ENCODE measurements at places on chromosomes 11 and 22. TPM values are rescaled to one million over a fixed set of nuclear protein-coding genes. Genes with fewer than 3 reads are reported as not detected.

Gene OR4A16
- total RNA-seq: not detected

Gene SOX10
- not detected for total RNA-seq

Gene ADM2
- 13.8 TPM for total RNA-seq

Gene CELSR1
- total RNA-seq: 52.6 TPM

Gene LRRC55
- not detected for total RNA-seq

Gene RIC3
- 0.16 TPM for total RNA-seq

Gene VWA5A
- total RNA-seq: 16.1 TPM

Gene NXPE4
- not detected for total RNA-seq

Gene ADAMTS8
- total RNA-seq: not detected

Gene COPB1
- 160 TPM for total RNA-seq

Gene TRIM34
- total RNA-seq: 4.9 TPM

Gene PARVB
- 36.5 TPM for total RNA-seq

Gene CKAP5
- total RNA-seq: 66.6 TPM

Gene CLMP
- total RNA-seq: 69.9 TPM

Gene LARGE2
- total RNA-seq: 75.3 TPM

Gene SLC16A8
- total RNA-seq: not detected

Gene SEPTIN5
- 2.6 TPM for total RNA-seq

Gene ELMOD1
- not detected for total RNA-seq

Gene STK33
- 1.1 TPM for total RNA-seq

Gene CHEK1
- total RNA-seq: 33.3 TPM
